ENCODE measurements at places on chromosomes 11 and 22. TPM values are rescaled to one million over a fixed set of nuclear protein-coding genes. Genes with fewer than 3 reads are reported as not detected.

- H3K27me3 ChIP-seq: no peaks in the 10 kb centered on the region
- peaks cover 66% of the 10 kb centered on the region for H3K4me1 ChIP-seq
- peak; percentile 39 for DNase-seq
- H3K27ac ChIP-seq: peak overlapping the region; percentile 99
Observed at GRCh38 chr11:62544581-62545436, 1.8 kb downstream of the AHNAK start.

DNA sequence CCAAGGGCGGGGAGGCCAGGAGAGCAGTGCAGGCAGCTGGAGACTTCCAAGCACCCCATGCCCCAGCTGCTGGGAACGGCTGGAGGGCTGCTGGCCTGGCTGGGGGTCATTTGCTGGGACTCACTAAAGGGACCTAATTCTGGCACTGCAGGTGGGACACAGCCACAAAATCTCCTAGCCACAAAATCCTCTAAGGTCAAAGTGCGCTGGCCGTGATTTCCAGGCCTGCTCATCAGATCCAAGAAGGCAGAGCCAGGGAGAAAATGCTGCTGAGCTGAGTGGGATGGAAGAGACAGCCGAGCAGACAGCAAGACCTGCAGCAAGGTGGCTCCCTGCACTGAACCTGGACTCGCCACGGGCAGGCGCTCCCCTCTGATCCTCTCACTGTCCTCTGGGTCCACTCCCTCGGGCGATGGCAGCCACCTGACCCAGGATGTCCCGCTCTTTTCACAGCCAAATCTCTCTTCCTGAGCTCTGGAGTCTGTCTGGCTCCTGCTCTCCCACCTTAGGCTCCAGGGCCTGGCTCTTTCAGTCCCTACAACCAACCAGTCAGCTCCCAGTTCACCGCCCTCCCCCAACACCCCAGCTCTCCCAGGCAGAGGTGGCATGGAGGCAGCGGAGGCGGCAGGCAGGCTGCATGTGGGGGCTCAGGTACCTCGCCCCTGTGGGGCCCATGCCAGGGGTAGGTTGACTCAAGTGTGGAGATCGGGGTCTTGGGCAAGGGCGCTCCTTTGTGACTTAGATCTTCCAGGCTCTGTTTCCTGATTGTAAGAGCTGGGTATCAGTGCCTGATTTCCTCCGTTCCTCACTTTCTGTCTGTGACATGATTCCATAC lies 14.5 kb downstream of the OVOL1 start:
- DNase-seq: no peak
- no peak overlapping the region for H3K4me3 ChIP-seq
- no peak overlapping the region for H3K27ac ChIP-seq
- H3K36me3 ChIP-seq: no peaks in the 10 kb centered on the region

GRCh38 chr11:11770296-11770695 lies 71.5 kb upstream of the USP47 start:
- no peaks in the 10 kb centered on the region for H3K4me1 ChIP-seq
- H3K36me3 ChIP-seq: no peaks in the 10 kb centered on the region
- H3K27me3 ChIP-seq: no peaks in the 10 kb centered on the region
- no peak overlapping the region for H3K4me3 ChIP-seq

DNA sequence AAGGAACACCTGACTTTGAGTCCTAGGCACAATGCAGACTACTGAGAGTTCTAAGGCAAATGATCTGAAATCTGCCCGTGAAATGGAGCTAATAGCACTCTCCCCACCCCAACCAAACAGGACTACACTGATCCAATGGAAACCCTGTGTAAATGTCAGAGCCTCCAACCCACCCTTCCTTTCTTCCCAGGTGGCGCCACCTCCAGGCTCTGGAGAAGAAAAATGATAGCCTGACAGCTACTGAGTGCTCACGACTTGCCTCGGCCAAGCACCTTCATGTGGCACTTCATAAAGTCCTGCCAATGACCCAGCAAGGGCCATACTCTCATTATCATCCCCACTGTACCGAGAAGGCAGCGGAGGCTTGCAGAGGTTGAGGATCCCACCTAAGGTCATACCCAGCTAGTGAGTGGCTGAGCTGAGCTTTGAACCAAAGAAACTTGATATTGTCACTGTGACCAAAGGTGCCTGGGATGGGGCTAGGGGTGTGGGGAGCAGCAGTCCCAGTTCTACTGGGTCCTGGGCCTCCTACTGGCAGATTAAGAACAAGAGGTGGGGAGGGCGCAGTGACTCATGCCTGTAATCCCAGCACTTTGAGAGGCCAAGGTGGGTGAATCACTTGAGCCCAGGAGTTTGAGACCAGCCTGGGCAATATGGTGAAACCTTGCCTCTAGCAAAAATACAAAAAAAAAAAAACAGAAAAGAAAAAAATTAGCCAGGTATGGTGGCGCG lies 20.5 kb downstream of the TST start:
- no peak overlapping the region for H3K27ac ChIP-seq
- no peak overlapping the region for H3K4me3 ChIP-seq
- no peaks in the 10 kb centered on the region for H3K4me1 ChIP-seq
- no peak for DNase-seq
- no peaks in the 10 kb centered on the region for H3K36me3 ChIP-seq
- no peaks in the 10 kb centered on the region for H3K27me3 ChIP-seq

GRCh38 chr11:112024178-112024772 lies 933 bp upstream of the DLAT start:
- no peaks in the 10 kb centered on the region for H3K27me3 ChIP-seq
- peaks cover 35% of the 10 kb centered on the region for H3K36me3 ChIP-seq
- peaks cover 3% of the 10 kb centered on the region for H3K4me1 ChIP-seq
- H3K27ac ChIP-seq: peak overlapping the region; percentile 95
- H3K4me3 ChIP-seq: peak overlapping the region; percentile 94
- DNase-seq: no peak

GRCh38 chr11:68704887-68705286 lies 20.5 kb downstream of the GAL start:
- no peak for DNase-seq
- H3K27ac ChIP-seq: no peak overlapping the region

GRCh38 chr11:116177521-116178210 lies 595.1 kb downstream of the BUD13 start:
- H3K27me3 ChIP-seq: no peaks in the 10 kb centered on the region
- H3K27ac ChIP-seq: no peak overlapping the region
- H3K4me3 ChIP-seq: no peak overlapping the region
- no peaks in the 10 kb centered on the region for H3K36me3 ChIP-seq
- H3K4me1 ChIP-seq: no peaks in the 10 kb centered on the region

- H3K27me3 ChIP-seq: no peaks in the 10 kb centered on the region
- H3K4me1 ChIP-seq: peaks cover 16% of the 10 kb centered on the region
- peak overlapping the region; percentile 85 for H3K4me3 ChIP-seq
Observed at GRCh38 chr11:108220721-108221336, 1.6 kb downstream of the NPAT start.

GRCh38 chr11:79273781-79274180 lies 167.0 kb downstream of the TENM4 start:
- no peak overlapping the region for H3K4me3 ChIP-seq
- H3K4me1 ChIP-seq: no peaks in the 10 kb centered on the region
- no peaks in the 10 kb centered on the region for H3K36me3 ChIP-seq
- no peak for DNase-seq
- no peaks in the 10 kb centered on the region for H3K27me3 ChIP-seq
- no peak overlapping the region for H3K27ac ChIP-seq

DNA sequence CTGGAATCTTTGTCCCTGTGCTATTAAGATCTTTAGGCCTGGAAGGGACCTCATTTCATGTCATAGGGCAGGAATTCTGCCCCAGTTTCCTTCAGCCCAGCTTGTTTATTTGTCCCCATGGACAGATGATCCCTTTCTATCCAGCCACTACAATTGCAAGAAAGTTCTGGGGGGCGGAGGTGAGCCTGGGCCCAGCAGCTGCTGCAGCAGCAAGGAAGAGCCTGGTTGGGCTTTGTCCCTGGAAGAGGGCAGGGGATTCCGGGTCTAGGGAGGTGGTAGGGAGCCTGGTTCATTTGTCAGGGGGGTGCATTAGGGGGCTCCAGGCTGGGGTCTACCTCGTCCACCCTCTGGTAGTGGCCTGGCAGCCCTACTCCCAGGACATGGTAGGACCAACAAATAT lies 16.4 kb upstream of the CACNA1I start:
- H3K4me3 ChIP-seq: no peak overlapping the region
- no peak overlapping the region for H3K27ac ChIP-seq
- DNase-seq: no peak
- peaks cover 3% of the 10 kb centered on the region for H3K4me1 ChIP-seq

- DNase-seq: peak; percentile 42
- H3K4me1 ChIP-seq: no peaks in the 10 kb centered on the region
- no peak overlapping the region for H3K27ac ChIP-seq
- H3K36me3 ChIP-seq: no peaks in the 10 kb centered on the region
- no peak overlapping the region for H3K4me3 ChIP-seq
Observed at GRCh38 chr22:48713272-48714205, 1114.1 kb downstream of the BRD1 start.

DNA sequence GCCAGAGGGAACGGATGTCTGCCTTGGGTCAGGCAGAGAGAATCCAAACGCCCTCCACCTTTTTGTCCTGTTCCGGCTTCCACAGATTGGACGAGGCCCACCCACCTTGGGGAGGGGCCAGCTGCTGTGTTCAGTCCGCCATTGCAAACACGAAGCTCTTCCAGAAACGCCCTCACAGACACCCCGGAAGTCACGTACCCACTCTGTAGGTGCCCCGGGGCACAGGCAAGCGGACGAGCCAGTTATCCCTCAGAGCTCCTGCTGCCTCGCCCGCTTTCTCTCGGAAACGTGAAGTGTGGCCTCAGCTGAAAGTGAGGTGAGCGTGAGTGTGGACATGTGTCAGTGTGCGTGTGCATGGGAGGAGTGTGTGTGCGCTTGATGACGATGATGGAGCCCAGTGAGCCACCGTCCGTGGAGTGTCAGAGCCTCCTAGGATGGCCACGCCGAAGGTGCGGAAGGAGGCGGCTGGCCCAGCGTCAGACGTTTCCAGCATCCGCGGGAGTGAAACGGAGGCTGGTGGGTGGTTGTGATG lies 869.2 kb downstream of the TBC1D22A start:
- no peak overlapping the region for H3K27ac ChIP-seq
- H3K27me3 ChIP-seq: peaks cover 5% of the 10 kb centered on the region

GRCh38 chr11:44133335-44133946 lies 38.0 kb downstream of the EXT2 start:
- peaks cover 15% of the 10 kb centered on the region for H3K4me1 ChIP-seq
- no peaks in the 10 kb centered on the region for H3K27me3 ChIP-seq
- peaks cover 37% of the 10 kb centered on the region for H3K36me3 ChIP-seq
- no peak overlapping the region for H3K4me3 ChIP-seq

DNA sequence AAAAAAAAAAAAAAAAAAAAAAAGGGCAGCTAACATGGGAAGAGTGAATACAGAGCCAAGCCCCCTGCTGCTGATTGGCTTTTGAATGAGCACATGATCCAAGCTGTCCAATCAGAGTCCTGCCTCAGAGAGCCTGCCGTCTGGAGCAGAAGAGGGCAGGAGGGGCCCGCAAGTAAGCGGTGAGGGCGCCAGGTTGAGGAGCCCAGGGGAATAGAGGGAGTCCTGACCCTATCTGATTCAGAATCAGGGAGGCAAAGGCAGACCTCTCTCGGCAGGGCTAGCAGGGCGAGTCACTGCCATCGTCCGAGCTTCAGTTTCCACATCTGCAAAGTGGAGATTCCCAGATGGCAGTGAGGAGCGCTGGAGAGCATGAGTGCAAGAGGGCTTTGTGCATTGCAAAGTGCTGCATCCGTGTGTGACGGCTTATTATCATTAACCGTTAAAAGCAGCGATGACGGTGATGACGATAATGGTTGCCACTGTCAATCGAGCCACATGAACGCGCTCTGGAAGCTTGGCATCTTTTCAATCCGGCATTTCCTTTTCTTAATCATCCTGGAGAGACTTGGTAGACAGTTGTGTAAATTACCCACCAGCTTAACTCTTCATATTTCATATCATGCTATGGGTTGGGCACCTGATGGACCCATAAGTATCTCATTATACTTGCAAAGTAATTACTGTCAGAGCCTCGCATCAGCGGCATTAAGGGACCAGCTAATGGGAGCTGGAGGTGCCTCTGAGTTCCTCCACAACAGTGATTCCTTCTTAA lies 68.6 kb upstream of the ATXN10 start:
- H3K36me3 ChIP-seq: no peaks in the 10 kb centered on the region
- no peak overlapping the region for H3K27ac ChIP-seq
- H3K4me1 ChIP-seq: no peaks in the 10 kb centered on the region
- H3K4me3 ChIP-seq: no peak overlapping the region
- DNase-seq: no peak
- H3K27me3 ChIP-seq: no peaks in the 10 kb centered on the region

GRCh38 chr11:127202105-127202504 lies 201.5 kb upstream of the KIRREL3 start:
- no peak for DNase-seq
- H3K27ac ChIP-seq: no peak overlapping the region
- H3K27me3 ChIP-seq: no peaks in the 10 kb centered on the region
- H3K4me3 ChIP-seq: no peak overlapping the region
- no peaks in the 10 kb centered on the region for H3K36me3 ChIP-seq

GRCh38 chr22:42275970-42276369 lies 5.5 kb upstream of the TCF20 start:
- no peak for DNase-seq
- H3K36me3 ChIP-seq: no peaks in the 10 kb centered on the region
- H3K4me3 ChIP-seq: no peak overlapping the region
- H3K27me3 ChIP-seq: no peaks in the 10 kb centered on the region

- peaks cover 5% of the 10 kb centered on the region for H3K4me1 ChIP-seq
- no peaks in the 10 kb centered on the region for H3K27me3 ChIP-seq
- H3K27ac ChIP-seq: no peak overlapping the region
- H3K36me3 ChIP-seq: no peaks in the 10 kb centered on the region
Observed at GRCh38 chr22:26680485-26680884, 23.1 kb downstream of the MIAT start.

DNA sequence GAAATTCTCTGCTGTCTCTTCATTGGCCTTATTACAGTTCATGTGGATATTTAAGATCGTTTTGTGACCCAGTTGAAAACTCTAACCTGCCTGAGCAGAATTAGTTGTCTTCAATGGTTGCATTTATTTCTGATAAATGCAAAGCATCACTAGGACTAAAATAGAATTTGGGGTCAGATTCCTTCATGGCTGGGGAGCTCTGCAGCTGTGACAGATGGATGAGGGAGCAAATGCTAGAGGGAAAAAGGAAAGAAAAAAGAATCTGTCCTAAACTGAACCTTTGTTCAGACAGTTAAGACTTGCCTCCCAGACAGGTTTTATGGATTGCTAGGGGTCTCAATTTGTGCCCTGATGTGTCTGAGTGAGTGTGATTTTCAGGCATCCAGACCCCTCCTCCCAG lies 113.0 kb downstream of the SYT9 start:
- no peak overlapping the region for H3K27ac ChIP-seq
- DNase-seq: no peak
- no peaks in the 10 kb centered on the region for H3K27me3 ChIP-seq
- no peaks in the 10 kb centered on the region for H3K36me3 ChIP-seq
- no peak overlapping the region for H3K4me3 ChIP-seq

- no peak overlapping the region for H3K27ac ChIP-seq
- H3K27me3 ChIP-seq: no peaks in the 10 kb centered on the region
- no peak for DNase-seq
- H3K36me3 ChIP-seq: no peaks in the 10 kb centered on the region
Observed at GRCh38 chr11:134558916-134559601, 147.0 kb upstream of the B3GAT1 start.

The AASDHPPT gene
- total RNA-seq: 34.7 TPM

The CAPN5 gene
- 1.8 TPM for total RNA-seq

The TESMIN gene
- total RNA-seq: 0.42 TPM

The LRRN4CL gene
- 4.7 TPM for total RNA-seq

The OTOG gene
- not detected for total RNA-seq

The IL10RA gene
- total RNA-seq: 3.9 TPM

The CDC45 gene
- not detected for total RNA-seq

The RTN3 gene
- 67.4 TPM for total RNA-seq

The MS4A2 gene
- total RNA-seq: 0.17 TPM

The CHRDL2 gene
- total RNA-seq: 11.8 TPM

The MYO7A gene
- total RNA-seq: 2.8 TPM
